ENCODE measurements at places on chromosomes 6 and 20.

DNA sequence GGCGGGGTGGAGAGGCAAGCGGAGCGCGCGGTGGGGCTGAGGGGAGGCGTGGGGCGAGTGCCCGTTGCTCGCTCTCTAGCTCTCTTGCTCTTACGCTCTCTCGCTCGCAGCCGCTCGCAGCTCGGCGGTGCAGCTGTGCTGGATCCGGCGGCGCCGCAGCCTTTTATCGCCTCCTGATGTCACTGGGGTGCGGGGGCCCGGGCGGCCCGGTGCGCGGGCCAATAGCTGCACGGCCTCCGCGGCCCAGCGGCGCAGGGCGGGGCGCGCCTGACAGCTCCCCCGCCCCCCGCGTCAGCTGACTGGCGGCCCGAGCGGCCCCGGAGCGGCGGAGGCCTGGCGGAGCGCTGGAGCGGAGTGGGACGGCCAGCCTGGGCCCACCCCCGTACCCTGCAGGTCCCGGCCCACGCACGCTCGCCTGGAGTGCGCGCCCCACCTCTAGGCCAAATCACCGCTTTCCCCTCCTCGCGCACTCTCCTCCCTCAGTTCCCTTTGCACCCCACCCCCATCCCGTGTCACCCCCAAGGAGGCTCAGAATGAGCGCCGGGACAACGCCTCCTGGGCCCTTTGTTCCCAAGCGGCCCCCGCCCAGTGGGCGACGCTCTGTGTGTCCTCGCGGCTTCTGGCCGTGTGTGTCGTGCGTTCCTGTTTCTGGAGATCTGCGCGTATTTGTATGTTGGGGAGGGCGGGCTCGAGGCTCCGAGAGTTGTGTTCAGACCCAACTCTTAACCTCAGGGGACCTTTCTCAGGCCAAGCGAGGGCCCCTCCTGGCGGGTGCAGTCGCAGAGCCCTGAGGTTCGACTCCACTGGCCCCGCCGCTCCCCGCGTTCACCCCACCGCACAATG lies at the start of gene MAFB:
Gene MAFB (minus strand): TSS at position 137 of the 843 bp plus-strand sequence. CDS start 386 bp downstream, outside the sequence.
- DNase-seq: peak; percentile 95

- DNase-seq: no peak
Observed at GRCh38 chr6:20900389-20901160, 366.3 kb downstream of the CDKAL1 start.

DNA sequence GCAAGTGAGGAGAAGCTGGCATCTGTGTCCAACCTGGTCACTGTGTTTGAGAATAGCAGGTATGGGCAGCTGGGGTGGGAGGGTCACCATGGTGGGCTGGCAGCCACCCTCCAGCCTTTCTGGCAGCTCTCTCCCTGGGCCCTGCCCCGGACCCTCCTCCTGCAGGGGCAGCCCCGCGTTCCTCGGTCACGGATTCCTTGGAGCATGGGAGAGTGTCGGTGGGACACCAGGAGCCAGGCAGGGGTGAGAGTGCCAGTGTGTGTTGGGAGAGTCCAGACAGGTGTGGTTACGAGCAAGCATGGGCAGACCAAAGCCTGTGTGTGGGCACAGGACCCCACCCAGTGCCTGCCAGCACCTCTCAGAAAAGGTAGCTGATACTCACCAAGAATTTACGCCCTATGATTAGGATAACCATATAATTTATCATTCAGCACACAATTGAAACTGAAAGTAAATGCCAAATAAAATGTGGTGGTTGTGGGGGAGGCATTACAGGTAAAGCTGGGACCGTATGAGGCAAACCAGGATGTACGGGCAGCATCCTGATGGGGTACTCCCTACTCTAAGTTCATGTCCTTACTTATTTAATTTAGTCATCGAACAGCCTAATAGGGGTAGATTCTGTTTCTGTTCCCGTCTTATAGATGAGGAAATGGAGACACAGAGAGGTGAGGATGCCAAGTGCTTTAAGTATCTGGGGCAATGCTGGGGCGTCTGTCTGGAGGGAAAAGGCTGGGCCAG lies 542 bp downstream of the FGD2 start:
- peak; percentile 22 for DNase-seq

DNA sequence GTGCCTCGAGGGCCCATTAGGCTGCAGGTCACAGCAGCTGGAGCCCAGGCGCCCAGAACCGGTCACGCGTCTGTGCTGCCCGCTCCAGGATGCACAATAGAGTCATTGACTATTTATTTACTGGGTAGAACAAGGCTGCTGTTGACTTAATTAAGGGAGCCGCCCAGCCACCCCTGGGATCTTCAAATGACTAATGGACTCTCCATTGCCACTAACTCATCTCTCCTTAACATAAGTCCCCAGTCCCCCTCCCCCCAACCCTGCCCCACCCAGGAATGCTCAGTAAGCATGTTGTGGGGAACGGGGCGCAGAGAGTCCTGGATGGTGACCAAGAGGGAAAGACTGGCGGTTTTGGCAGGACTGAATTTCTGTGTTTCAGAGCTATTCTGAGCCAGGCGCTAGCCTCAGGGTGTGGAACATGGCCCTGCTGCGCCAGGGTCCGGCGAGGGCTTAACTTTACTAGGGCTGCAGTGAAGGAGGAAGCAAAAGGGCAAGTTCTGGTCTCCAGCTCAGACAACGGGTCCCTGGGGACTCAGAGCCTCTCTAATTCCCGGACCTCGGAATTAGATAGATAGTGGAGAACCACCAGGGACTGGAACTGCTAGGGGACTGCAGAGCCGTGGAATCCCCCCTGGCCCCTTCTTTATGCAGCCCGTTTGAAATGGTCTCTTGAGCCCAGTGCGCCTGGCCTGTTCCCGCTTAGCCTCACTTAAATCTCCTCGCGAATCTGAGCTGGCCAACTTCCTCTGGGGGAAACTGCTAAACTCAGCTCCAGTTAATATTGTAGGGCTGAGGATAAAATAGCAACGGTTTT lies 1.5 kb upstream of the GRIK2 start:
- DNase-seq: peak; percentile 74

- DNase-seq: no peak
Observed at GRCh38 chr6:79602859-79603258, 28.3 kb upstream of the SH3BGRL2 start.

- DNase-seq: peak; percentile 54
Observed at GRCh38 chr6:144064402-144065212, 30.8 kb downstream of the SF3B5 start.

DNA sequence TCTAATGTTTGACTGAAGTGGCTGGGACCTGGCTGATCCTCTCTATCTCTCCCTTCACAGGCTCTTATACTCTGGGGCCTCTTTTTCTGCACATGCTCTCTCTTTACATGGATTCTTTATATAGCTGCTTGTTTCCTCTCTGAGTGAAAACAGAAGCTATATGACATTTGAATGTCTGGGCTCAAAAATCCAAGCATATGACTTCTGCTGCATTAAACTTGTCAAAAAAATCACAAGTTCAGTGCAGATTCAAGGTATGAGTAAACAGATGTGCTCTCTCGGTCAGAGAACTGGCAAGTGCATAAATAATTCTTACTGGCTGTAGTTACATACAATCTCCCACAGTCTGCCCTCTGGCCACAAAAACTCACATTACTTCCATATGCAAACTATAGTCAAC lies 96.6 kb downstream of the LCA5 start:
- no peak for DNase-seq

DNA sequence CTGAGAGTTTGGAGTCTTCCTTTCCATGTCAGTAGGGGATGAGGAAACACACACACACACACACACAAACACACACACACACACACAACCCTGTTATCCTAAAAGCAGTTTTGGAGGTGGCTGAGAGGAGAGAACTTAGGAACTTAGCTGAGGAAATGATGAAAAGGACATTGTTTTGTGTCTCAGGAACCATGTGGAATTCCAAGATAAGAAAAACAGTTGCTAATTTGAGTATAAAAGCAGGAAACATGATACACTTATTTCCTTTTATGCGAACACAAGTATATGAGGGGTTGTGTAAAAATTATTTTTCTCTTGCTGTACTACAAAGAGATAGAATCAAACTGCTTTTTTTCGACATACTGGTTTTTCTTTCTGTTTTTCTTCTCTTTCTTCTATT lies at the start of gene MYCT1:
Gene MYCT1 (plus strand): TSS at position 264 of the 400 bp plus-strand sequence. CDS start 6 bp downstream, at position 270.
- no peak for DNase-seq

DNA sequence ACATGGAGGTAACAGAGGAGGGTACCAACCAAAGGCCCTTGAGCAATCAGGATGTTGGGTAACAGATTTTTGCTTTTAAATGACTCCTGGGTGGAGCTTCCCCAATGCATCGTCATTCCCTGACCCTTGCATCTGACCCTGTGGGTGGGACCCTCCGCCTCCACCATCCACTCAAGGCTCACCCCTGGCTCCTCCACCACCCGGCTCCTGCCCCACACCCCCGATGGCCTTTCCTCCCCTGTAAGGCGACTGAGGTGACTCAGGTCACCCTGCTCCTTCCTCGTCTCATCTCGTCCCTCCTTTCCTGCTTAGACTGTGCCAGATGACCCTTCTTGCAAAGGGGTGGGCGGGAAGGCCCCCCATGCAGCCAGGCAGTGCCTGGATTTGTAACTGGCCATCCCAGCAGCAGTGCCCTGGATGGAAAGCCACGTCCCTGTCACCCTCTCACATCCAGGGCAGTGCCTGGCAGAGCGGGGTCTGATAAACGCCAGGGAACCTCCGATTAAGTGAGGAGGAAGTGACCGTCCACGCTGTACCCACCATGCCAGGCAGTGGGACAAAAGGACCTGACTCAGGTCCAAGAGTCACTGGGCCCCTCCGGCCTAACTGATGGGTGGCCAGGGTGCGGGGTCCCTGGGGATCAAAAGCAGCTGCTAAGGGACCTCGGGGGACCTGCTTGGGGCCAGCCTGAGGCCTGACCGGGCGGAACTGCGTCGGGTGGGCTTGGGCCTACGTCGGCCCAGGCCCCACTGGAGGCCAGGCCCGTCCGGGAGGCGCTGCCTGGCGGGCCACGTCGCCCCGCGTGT lies 624 bp upstream of the NPEPL1 start:
- DNase-seq: peak; percentile 71

- no peak for DNase-seq
Observed at GRCh38 chr6:125156496-125156895, 2.9 kb downstream of the TPD52L1 start.

DNA sequence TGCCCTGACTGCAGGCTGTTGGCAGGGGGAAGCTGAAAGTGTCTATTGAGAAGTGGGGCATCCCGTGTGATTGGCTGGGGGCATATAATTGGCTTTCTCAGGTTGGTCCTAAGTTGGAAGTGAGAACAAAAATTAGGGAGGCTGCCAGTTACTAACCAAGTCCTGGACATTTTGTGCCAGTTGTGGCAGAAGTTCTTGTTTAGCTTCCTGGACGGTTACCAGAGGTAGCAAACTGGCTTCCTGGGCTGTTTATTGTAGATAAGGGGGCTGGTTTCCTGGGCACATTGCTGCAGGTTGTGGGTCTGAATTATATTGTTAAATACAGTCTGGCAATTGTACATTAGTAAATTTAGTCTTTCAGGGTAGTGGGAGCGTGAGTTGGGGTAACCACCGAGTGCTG lies 50.6 kb upstream of the SLC2A12 start:
- no peak for DNase-seq

- no peak for DNase-seq
Observed at GRCh38 chr6:126618639-126619343, 278.9 kb downstream of the CENPW start.

GRCh38 chr6:151663559-151663958 lies 143.9 kb upstream of the ESR1 start:
- no peak for DNase-seq

GRCh38 chr20:60467771-60468170 lies 509.5 kb downstream of the CDH26 start:
- DNase-seq: peak; percentile 29

GRCh38 chr6:167210375-167211294 lies 52.9 kb upstream of the GPR31 start:
- DNase-seq: peak; percentile 70

GRCh38 chr6:95946906-95947305 lies 68.9 kb upstream of the FUT9 start:
- DNase-seq: no peak

DNA sequence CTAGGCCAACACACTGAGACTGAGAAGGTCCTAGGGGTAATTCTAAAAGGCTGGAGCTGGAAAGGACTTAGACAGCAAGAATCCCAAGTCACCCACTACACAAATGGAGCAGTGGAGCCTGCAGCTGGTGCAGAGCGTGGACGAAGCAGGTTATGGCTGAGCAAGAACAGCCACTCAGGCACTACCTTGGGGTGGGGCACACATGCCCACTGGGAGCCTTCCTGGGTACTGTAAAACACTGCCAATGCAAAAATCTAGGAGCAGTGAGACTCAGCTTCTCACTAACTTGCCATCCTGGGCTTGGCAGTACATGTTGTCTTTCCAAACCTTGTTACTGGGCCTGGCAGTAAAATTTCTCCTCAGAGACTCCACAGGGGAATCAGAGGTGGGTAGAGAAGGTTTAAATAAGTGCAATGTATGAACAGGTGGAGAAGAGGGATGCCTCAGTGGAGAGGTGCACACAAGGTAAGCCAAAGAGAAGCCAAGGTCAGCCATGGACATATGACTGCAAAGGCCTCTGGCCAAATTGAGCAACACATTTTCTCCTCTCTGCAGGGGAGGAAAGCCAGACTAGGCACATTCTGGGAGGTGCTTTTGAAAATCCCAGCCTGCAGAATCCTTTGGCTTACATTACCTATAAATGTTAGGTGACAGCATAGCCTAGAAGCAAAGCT lies 105.6 kb downstream of the TNFRSF21 start:
- DNase-seq: no peak

- DNase-seq: no peak
Observed at GRCh38 chr6:54431466-54431865, 123.2 kb downstream of the TINAG start.

DNA sequence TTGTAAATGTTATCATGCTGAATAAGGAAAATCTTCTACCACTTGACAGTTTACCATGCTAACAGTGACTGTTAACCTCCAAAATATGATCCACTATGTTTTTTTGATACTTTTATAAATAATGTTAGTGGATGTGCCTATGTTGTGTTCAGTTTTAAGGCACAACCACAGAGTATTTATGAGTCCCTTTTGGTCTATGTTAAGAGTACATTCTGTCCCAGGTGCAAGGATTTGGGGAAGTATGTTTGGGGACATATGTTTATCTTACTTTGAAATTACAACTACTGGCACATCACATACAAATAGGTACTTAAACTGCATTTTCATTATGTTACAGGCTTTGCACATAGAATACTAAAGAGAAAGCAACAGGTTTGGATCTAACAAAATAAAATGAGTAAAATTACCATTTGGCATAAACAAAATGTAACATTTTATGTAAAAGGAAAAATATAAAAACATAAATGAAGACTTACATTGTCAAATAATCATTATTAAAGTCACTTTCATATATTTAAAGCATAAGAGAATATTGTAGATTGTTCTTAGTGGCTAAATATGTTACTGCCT lies 71.2 kb downstream of the SESN1 start:
- no peak for DNase-seq

DNA sequence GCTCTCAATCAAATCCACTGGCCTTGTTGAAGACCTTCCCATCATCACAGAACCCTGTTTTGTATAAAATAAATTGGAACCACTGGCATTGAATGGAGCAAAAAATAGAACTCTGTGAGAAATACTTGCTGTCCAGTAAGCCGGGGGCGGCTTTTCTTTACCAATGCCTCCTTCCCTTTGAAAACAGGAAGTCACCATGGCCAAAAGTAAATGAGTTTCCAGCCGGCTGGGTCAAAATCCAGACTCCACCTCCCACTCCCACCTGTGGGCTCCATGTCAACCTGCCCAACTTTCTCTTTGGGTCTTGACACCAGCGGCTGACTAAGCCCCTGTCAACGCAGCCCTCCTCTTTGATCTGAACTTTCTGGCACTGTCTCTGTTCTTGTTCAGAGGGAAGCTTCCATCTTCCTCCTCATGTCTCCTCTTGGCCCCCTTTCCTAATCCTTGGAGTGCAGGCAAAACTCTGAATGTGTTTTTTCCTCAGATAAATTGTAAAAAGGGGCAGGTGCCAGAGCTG lies 95.2 kb downstream of the TFAP2C start:
- no peak for DNase-seq

Data from endodermal cell (in vitro differentiated cells).